Chondrocyte (in vitro differentiated cells): ENCODE measurements at places on chromosomes 1 and 21.

DNA sequence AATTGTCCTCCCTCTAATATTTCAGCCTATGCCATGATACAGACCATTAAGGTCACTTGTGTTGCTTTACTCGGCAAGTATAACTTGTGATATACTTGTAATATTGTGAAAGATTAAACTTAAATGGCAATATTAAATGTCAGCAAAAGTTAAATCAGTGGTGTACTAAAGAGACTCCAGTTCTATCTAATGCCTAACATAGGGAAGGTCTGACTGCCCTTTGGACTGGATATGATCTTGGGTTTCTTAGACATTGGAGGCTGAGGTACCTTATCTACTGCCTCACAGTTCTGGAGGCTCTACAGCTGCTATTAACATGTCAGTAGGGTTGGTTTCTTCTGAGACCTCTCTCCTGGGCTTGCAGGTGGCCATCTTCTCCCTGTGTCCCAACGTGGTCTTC is 89.9 kb downstream of the MT1HL1 start:
- no peak for DNase-seq

DNA sequence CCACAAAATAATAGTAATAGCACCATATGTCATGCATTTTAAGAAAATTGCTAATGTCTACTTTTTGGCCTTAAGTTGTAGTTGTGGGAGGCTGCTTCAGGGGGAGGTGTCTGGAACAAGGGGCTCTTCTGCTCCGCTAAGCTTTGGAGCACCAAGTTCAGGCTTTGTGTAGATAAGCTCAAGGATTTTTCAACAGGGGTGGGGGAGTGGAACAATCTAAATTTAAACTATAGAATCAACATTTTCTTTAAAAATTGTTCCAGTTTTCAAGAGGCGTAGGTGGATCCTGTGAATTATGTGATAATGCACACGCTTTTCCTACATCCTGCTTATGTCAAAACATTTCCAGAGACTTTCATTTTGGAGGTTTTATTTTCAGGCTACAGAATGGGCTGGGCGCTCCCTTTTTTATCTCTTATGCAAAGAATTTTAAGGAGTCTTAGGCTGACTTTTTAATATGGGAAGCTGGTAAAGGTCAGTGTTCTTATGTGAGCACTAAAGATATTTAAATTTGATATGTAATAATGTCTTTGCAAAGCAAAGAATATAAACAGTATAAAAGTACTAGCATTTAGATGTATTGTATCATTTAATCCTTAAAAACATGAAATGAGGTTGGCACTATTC is 9.9 kb downstream of the ATP1A1 start:
- DNase-seq, result no peak

DNA sequence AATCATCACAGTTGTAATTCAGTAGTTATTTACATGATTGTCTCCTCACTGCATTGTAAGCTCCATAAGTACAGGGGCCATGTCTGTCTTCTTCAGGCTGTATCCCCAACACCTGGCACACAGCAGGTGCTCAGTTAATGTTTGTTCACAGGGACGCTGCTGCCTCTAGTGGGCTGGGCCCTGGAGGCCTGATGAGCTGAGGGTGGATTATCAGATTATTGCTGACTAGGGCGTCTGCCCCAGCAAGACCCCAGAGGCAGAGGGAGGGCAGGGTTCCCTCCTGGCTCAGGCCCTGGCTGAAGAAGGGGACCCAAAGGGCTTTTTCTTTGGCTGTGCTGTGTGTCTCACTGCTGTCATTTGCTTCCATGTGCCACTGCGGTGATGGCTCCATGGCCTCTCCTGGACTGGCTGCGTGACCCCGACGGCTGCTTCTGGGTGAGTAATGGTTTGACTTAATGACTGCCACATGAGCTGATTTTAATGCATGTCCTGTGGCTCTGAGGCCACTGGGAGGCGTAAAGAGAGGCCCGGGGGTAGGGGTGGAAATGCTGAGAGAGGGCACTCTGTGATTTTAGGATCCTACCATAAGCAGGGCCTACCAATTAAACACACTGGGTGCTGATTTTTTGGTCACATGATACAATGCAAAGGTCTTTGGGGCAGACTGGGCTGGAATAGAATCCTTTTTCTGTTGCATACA is 20.8 kb upstream of the EPB41 start:
- no peak for DNase-seq

- no peak for DNase-seq
Measured at GRCh38 chr1:247721222-247721621, 4.8 kb upstream of the OR6F1 start.

DNA sequence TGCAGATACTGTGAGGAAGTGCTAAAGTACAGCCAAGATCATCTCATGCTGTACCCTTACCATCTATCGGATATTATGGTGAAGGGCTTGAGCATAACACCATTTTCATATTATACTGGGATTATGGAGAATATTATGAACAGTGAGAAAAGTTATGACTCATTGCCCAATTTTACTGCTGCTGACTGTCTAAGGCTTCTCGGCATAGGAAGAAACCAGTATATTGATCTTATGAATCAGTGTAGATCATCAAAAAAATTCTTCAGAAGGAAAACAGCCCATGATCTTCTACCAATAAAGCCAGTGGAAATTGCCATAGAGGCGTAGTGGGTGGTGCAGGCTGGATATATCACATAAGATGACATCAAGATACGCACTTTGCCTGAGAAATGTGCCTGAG is 47.7 kb downstream of the PPIAL4G start:
- DNase-seq, result no peak

- DNase-seq, result no peak
Measured at GRCh38 chr1:171762143-171762563, 19.3 kb upstream of the METTL13 start.

GRCh38 chr1:178543290-178543607 is 30.3 kb downstream of the TEX35 start:
- DNase-seq, result no peak

- no peak for DNase-seq
Measured at GRCh38 chr1:214636436-214636835, 33.4 kb downstream of the CENPF start.

- no peak for DNase-seq
Measured at GRCh38 chr1:39133340-39133684, 71.2 kb upstream of the MACF1 start.

DNA sequence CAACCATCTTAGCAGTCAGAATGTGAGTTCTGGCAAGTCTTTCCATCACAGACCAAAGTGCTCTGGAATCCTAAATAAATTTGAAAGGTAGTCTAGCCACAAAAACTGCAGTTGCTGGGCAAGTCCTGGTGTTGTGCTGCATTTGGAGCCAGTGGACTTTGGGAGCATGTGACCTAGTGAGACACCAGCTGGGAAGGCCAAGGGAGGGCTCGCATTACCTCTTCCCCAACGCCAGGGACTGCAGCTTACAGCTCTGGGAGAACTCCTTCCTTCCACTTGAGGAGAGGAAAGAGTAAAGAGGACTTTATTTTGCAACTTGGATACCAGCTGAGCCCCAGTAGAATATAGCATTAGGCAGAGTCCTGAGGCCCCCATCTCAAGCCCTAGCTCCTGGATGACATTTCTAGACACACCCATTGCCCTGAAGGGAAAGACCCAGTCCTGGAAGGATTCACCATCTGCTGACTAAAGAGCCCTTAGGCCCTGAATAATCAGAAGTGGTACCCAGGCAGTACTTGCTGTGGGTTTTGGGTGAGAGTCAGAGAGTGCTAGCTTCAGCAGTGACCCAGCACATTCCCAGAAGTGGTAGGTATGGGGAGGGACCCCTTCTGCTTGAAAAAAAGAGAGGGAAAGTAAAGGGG is 190.7 kb downstream of the NUF2 start:
- DNase-seq, result no peak

- peak; percentile 39 for DNase-seq
Measured at GRCh38 chr1:12542138-12542465, 75.9 kb downstream of the DHRS3 start.

DNA sequence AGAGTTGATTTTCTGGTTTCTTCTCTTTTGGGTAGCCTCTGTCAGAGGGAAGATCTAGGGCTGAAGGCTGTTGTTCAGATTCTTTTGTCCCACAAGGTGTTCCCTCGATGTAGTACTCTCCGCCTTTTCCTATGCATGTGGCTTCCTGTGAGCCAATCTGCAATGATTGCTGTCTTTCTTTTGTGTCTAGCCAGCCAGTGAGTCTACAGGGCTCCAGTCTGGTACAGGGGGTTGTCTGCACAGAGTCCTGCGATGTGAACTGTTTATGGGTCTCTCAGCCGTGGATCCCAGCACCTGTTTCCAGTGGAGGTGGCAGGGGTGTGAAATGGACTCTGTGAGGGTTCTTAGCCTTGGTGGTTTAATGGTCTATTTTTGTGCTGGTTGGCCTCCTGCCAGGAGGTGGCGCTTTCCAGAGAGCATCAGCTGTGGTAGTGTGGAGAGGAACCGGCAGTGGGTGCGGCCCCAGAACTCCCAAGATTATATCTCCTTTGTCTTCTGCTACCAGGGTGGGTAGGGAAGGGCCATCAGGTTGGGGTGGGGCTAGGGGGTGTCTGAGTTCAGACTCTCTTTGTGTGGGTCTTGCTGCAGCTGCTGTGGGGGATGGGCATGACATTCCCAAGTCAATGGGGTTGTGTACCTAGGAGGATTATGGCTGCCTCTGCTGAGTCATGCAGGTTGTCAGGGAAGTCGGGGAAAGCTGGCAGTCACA is 81.3 kb upstream of the C21orf91 start:
- DNase-seq, result no peak

DNA sequence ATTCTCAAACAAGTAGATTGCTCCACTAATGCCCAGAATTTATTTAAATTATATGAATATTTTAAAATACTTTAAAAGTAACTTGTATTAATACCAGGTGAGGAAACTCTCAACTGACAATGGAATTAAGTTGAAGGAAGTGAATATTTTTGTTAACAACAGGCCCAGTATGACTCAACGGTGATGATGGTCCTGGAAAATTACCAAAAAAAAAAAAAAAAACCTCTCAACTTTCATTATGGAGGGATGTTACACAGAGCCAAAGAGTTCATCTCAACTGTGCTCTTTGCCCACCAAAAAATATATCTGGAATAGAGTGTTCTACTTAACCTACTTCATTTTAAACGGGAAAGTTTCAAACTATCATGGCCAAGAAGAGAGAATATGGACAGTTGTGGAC is 28.3 kb downstream of the CFH start:
- no peak for DNase-seq

GRCh38 chr1:192639607-192640368 is 3.8 kb downstream of the RGS13 start:
- no peak for DNase-seq

DNA sequence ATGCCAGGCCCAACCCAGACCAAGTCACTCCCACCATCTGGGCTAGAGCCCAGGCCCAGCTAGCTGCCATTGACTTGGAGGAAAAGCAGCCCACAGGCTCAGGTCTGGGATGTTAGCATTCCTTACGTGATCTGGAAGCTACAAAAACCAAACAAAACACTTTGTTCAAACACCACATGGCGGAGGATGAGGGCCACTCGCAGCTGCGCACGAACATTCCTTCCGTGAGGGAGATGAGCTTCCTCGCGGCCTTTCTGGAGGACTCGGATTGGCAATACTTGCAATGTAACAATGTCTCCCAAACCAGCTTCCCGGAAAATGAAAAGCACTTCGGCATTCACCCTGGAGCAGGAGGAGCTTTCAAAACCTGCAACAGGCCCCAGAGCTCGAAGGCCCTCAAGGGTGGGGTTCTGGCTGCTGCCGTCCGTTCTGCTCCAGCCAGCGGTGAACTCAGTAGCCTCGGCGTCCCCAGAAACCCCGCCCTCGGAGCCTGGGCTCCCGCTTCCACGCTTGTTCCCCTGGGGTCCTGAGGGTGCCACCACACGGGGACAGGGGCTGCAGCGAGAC is 40.5 kb downstream of the COL6A1 start:
- DNase-seq, result no peak

DNA sequence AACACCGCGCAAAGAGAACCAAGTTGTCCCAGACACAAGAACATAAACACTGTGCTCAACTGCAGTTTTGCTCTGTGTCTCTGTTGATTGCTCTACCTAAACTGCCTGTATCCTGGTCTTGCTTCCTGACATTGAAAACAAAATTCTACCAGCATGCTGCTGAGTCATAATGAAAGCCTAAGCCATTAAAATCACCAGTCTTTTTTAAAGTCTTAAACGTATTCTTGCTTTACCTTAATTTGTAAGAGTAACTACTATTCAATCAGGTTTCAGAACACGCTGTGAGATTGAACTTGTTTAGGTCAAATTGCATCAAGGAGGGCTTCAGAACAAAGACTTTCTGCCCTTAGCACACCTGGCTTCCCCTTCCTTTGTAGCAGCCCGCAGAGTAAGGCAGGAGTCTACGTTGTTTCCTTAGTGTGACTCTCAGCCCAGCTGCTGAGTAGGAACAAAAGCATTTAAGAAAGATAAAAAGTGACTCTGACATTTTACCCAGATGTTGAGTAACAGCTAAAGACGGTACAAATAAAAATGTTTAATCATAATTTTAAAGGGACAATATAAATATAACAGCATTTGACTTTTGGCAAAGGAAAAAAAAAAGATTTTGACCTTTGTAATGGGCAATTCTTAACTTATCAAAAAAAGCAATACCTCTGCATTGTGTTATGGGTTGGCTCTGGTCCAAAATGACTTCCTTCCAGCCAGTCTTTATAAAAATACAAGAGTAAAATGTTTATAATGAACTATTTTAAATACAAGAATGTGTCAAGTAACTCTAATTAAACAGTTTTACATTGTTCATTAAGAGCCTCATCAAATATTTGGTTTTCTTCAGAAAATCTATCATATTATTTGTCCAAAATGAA is 186.9 kb upstream of the ADGRL4 start:
- DNase-seq, result no peak

- no peak for DNase-seq
Measured at GRCh38 chr1:26391450-26391849, 18.9 kb upstream of the ZNF683 start.

- DNase-seq, result no peak
Measured at GRCh38 chr1:196594700-196595099, 13.5 kb downstream of the KCNT2 start.

DNA sequence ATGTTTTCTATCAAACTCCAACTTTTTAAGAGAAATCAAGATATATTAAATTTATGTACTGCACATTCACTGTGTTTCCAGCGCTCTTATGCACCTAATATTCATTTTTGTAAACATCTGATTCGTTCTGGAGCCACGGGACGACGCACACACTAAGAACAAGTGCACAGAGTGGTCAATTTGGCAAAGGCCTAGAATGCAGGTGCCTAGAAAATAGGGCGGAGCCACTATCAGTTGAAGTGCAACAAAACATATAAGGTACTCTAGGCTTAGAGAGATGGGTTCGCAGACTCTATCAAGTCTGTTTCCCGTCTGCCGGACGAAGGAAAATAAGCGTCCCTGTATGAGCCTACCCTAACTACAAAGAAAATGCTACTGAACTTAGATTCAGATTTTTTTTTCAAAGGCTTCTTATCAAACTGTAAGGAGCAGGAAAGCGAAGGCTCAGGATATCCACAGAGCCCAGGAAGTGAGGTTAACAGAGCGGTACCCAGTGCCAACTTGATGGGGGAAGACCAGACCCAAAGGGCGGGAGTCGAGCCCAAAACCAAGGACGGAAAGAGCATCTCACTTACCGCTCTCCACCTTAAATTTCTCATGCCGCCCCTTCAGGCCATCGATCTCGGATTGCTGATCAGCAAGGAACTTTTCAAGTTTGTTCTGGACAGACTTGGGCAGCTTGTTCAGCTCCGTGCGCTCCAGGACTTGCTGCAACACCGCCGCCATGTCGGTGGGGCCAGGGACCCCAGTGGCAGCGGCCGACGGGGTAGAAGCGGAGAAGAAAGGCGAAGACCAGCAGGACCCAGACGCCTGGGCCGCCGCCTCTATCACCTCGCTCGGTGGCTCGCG is 526 bp downstream of the TPR start:
- no peak for DNase-seq

GRCh38 chr1:91160363-91161075 is 138.7 kb upstream of the ZNF644 start:
- DNase-seq, result no peak

- no peak for DNase-seq
Measured at GRCh38 chr1:28358716-28359115, 10.8 kb upstream of the PHACTR4 start.

GRCh38 chr1:54543729-54544496 is 4.1 kb upstream of the ACOT11 start:
- DNase-seq, result no peak
